Activated CD4-positive, alpha-beta T cell treated with anti-CD3 and anti-CD28 coated beads, Interleukin-2, amount 50 U/mL, for 16 hours (primary cell): ENCODE measurements at places on chromosomes 3 and 15.

DNA sequence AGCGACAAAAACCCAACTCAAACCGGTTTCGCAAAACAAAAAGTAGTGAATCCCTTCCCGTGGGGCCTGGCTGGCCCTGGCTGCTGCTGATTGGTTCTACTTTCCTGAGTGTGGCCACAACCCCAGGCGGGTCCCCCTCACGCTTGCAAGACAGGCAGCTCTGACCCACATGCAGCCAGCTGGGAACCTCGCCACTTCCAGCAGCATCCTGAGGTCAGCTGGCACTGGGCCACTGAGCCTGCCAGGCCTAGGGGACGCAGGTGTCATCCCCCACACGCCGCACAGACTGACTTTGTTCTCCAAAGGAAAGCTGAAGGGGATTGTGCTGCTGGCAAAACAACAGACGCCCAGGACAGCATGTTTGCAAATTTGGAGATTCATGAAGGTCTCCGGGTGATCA is 111.1 kb downstream of the TPRA1 start:
- no peak for DNase-seq

- no peak for DNase-seq
Observed at GRCh38 chr3:134074001-134074789, 44.5 kb upstream of the SLCO2A1 start.

GRCh38 chr3:15315003-15315402 is 17.4 kb downstream of the SH3BP5 start:
- DNase-seq = no peak

- no peak for DNase-seq
Observed at GRCh38 chr3:64203216-64203615, 22.1 kb downstream of the PRICKLE2 start.

- DNase-seq = peak; percentile 85
Observed at GRCh38 chr15:39641191-39641889, 60.5 kb downstream of the THBS1 start.

- no peak for DNase-seq
Observed at GRCh38 chr3:99817047-99817436, 620 bp upstream of the CMSS1 start.
